ENCODE measurements at places on chromosomes 2 and 18.

DNA sequence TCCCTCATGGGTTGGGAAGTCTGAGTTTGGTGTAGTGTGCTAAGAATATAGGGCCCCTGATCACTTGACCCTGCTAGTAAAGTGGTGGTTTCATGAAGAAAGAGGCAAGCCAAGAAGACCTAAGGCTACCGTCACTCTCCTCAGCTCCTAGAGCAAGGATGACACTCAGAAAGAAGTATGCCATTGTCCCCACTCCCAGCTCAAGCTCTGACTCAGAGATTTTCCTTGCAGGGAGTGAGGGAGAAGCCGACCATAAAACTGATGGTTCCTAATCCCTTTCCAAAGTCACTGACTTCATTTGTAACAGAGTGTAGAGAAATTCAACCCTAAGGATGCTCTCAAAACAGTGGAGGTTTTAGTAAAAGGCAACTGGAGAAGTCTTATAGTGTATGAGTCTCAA lies 80.9 kb downstream of the ICA1L start:
- DNase-seq = no peak

- DNase-seq = no peak
Observed at GRCh38 chr18:35484034-35484433, 13.7 kb downstream of the INO80C start.

DNA sequence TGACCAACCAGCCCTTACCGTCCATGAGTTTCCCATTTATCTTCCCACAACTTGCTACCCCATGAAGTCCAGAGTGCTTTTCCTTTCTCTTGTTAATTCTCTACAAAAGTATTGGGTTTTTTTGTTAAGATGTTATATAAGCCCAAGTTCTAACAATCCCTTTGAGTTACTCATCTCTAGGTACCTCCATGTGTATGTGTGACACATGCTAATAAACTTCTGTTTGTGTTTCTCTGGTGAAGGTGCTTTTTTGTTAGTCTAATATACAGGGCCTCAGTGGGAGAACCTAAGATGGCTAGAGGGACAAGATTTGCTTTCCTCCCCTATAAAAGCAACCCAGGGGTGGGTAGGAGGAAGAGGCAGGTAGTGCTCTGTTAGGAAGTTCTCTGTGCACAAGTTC lies 31.8 kb upstream of the RMDN2 start:
- no peak for DNase-seq

DNA sequence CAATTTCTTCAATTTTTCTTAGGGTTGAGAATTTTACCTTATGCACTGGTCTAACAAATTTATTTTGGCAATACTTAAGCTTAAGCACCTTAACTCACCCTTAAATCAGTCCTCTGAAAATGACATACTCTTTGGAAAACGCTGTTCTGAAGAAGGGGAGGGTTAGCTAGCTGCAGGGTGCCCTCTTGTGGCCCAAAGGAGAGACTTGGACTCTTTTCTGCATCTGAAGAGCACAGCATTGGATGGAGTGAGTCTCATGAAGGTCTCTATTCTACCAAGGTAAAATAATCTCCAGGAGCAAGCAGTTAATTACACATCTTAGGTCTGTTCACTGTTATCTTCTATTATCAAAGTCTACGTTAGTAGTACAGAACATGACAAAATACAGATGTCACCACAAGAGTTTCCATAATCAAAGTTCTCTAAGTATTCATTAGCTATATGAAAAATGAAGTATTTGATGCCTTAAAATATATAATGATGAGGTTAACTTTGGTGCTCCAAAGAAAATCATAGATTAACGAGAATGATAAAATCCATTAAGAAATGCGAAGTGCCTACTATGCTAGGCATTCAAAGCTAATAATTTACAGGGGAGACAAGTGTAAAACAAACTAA lies 24.4 kb downstream of the PUM2 start:
- no peak for DNase-seq

DNA sequence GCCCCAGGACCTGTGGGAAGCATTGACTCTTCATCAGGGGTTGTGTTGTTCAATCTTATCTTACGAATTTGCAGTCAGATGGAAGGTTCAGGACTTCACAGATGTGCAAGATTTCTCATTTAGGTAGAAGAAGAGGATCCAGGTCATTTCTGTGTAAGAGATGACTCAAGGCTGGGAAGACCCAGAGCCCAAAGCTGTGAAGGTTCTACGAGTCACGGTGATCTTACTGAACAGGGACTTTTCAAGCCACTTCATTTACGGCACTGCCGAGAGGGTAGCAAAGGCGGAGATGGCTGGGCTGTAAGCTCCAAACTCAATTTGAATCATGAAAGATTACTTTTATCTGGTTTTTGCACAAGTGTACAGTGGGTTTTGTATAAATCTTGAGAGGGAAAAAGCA lies 228.0 kb upstream of the MEX3C start:
- no peak for DNase-seq

DNA sequence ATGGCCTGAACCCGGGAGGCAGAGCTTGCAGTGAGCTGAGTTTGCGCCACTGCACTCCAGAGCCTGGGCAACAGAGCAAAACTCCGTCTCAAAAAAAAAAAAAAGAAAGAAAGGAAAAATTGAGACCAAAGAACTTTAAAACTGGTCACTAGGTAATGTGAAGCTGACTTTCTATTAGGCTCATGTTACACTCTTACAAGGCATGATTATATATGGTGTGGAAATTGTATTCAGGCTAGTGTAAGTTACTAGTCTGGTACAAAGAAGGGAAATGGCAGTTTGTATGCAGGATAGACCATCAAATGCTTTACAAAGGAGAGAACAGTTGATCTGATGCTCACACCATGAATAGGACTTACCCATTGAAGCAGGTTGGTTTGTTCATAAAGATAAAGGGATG lies 35.4 kb upstream of the ARMC9 start:
- DNase-seq = no peak

DNA sequence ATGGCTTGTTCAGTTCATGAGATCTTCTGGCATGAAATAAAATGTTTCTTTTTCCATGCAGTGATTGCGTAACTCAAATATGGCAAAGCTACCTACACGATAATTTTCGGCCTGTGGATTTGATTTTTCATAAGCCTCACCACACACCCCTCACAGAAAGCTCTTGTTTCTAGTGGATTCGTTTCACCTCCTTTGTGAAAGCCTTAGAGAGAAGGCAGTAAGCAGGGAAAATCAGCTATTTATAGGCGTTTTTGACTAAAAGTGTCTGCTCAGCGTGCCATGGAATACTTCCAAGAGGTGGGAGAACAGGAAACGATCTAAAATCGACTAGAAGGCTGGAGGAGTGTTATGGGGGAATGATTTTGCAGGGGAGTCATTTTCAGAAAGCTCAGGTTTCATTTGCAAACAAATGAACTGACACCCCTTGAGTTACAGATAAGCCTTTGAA lies 417.9 kb downstream of the TGIF1 start:
- peak; percentile 46 for DNase-seq

- no peak for DNase-seq
Observed at GRCh38 chr18:3225588-3225987, 5.8 kb upstream of the MYOM1 start.

GRCh38 chr2:215454519-215455246 lies 18.8 kb upstream of the FN1 start:
- no peak for DNase-seq

GRCh38 chr2:218812096-218812815 lies 19.3 kb downstream of the PRKAG3 start:
- DNase-seq = no peak

DNA sequence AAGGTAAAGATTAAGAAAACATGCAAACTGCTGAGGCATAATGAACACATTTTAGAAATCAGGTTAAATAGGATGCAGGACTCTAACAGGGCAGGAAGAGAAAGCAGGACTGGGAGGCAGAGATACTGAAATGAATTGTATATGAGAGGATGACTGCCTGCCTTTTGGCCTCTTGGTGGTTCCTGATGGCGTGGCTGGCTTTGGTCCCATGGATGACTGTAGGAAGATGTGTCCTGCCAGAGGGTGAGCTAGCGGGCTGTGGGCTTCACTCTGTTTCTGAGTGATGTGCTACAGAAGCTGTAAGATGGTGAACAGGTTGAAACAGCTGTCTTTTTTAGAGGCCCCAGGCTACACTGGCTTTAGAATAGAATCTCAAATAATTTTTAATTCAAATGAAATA lies 517.0 kb downstream of the SLC4A3 start:
- DNase-seq = no peak

- DNase-seq = no peak
Observed at GRCh38 chr18:23972453-23972852, 42.1 kb upstream of the TTC39C start.

DNA sequence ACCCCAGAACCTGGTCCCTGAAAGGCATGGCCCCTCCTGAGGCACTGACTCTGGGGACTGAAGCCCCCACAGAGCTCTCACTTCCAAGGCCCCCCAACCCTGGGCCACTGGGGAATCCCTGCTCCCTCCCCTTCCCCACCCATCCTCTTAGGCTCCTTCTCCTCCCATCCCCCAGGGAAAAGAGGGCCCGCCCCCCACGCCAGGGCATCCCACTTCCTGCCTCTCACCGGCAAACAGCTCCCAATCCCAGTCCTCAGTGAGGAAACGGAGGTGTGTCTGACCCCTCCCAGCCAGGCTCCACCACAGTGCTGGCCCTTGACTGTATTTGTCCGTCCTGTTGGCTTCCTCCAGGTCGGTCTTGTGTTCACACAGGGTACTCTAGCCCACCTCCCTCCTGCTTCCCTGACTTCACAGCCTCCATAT lies 35.0 kb upstream of the PTMA start:
- no peak for DNase-seq

DNA sequence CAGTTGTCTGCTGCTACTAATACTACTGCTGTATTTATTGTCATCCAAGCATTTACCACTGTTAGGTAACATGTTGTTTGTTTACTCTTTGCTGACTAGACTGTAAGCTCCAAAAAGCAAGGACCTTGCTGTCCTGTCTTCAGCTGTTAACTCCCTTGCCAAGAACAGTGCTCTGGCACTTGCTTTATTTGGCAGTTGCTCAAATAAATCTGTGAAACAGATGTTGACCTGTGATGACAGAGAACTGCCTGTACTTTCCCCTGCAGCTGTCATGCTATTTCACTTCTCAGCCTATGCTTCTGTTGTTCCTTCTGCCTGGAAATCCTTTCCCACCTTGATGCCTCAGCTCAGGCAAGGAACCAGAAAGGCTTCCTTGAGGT lies 181.2 kb downstream of the ATAD2B start:
- DNase-seq = no peak

DNA sequence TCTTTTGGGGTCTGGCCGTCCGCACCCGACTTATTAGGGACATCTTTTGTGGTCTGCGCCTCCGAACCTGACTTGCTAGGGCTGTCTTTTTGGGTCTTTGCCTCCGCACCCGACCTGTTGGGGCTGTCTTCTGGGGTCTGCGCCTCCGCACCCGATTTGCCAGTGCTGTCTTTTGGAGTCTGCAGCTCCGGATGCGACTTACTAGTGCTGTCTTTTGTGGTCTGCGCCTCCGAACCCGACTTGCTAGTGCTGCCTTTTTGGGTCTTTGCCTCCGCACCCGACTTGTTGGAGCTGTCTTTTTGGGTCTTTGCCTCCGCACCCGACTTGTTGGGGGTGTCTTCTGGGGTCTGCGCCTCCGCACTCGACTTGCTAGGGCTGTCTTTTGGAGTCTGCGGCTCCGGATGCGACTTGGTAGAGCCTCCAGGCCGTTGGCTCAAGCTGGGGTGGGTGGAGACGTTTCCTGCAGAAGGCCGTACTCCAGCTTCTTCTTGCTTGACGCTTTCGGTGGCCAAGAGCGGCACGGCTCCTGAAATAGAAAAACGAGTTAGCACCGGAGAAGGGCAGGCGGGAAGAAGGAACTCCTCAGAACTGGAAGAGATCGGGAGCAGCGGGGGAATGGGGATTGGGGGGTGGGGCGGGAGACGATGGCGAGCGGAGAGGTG lies 498 bp downstream of the TGOLN2 start:
- DNase-seq = peak; percentile 76

All from C1 segment of cervical spinal cord (tissue), 14 donors.